ENCODE measurements at places on chromosomes 11 and 22. TPM values are rescaled to one million over a fixed set of nuclear protein-coding genes. Genes with fewer than 3 reads are reported as not detected.

- no peak for DNase-seq
- H3K4me3 ChIP-seq, result no peak overlapping the region
- H3K4me1 ChIP-seq, result peaks cover 8% of the 10 kb centered on the region
These were observed 38.7 kb upstream of the CTTN start for GRCh38 chr11:70359451-70360205.

GRCh38 chr11:113954235-113954634 is 20.7 kb upstream of the HTR3A start:
- no peak overlapping the region for H3K27ac ChIP-seq
- H3K4me3 ChIP-seq, result no peak overlapping the region
- H3K4me1 ChIP-seq, result no peaks in the 10 kb centered on the region
- H3K27me3 ChIP-seq, result peaks cover 3% of the 10 kb centered on the region
- H3K36me3 ChIP-seq, result no peaks in the 10 kb centered on the region
- no peak for DNase-seq

The PTPN5 gene
- polyA plus RNA-seq, result not detected

DNA sequence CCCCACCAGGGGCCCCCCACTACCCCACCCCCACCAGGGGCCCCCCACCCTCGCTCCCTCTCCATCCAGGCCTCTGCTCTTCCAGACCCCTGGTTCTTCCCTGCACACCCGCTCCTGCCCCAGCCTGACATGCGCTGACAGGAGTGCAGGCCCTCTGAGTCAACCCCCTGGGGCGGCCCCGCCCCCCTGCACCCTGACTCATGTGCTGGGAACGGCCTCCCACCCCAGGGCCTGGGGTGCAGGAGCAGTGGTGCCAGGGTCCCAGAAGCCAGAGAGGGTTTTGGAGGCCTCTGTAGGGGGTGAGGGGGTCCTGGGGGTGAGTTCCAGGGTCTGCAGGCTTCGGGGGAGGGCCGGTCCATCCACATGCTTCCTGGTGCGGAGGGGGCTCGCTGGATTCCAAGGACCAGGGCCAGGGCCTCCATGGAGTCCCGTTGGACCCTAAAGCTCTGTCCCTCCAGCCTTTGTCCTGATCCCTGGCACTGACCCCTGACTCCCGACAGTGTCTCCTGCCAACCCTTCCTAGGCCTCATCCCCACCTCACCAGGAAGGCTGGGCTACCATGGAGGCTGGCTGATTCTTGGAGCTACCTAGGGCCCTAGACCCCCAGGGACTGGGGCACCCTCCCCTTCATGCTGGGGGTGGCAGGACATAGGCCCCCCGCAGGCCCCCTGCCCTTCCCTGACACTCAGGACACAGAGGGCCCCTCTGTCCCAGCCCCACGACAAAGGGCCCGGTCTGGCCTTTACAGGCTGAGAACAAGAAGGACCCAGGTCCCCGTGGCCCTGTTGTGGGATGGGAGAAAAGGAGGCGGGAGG is 583 bp upstream of the PKP3 start:
- H3K27ac ChIP-seq, result peak overlapping the region; percentile 76
- peaks cover 4% of the 10 kb centered on the region for H3K4me1 ChIP-seq
- H3K27me3 ChIP-seq, result no peaks in the 10 kb centered on the region
- no peak overlapping the region for H3K4me3 ChIP-seq
- H3K36me3 ChIP-seq, result no peaks in the 10 kb centered on the region

The TBX1 gene
- not detected for polyA plus RNA-seq

DNA sequence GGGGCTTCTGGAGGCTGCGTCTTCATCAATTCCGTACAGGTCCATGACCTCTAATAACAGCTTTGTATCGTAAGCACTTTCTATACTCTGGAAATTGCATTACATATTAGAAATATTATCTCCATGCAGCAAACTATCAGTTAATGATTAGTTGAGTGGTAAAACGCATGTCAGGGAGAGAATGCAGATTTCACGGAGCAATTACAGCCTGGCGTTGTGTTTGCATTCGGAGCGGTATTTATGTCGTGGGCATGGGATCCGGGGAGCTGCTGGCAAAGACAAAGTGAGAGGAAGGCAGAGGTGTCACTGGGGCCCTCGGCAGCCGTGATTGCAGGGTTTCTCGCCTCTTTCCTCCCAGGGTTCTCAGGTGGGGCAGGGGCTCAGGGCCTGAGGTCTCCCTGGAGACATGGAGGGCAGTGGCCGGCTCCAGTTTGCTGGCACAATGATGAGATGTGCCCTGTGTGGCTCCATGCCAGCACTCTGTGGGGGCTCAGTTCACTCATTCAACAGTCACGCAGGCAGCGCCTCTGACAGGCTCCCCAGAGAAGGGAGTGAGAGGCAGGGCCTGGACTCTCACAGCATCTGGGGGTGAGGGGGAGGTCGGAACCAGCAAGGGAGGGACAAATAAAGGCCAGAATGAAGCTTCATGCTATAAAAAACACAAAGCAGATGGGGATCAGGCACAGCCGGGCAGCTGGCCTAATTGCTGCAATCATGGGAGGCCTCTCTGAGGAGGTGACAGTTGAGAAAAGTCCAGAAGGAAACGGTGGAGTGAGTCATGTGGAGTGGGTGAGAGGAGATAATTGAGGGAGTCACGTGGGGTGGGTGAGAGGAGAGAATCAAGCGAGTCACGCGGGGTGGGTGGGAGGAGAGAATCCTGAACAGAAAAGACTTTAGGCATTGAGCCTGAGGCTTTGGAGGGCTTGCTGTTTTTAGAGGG is 1002.7 kb downstream of the BRD1 start:
- no peaks in the 10 kb centered on the region for H3K36me3 ChIP-seq
- no peaks in the 10 kb centered on the region for H3K27me3 ChIP-seq
- no peaks in the 10 kb centered on the region for H3K4me1 ChIP-seq
- H3K4me3 ChIP-seq, result no peak overlapping the region
- H3K27ac ChIP-seq, result no peak overlapping the region

The SNU13 gene
- polyA plus RNA-seq, result 270 TPM

- H3K36me3 ChIP-seq, result no peaks in the 10 kb centered on the region
- no peak for DNase-seq
- H3K27me3 ChIP-seq, result no peaks in the 10 kb centered on the region
- no peak overlapping the region for H3K27ac ChIP-seq
These were observed 6.0 kb upstream of the SCGB2A2 start for GRCh38 chr11:62264004-62264403.

The MYEOV gene
- polyA plus RNA-seq, result not detected

The TBRG1 gene
- polyA plus RNA-seq, result 36.3 TPM

- no peak for DNase-seq
- H3K27ac ChIP-seq, result no peak overlapping the region
- H3K27me3 ChIP-seq, result no peaks in the 10 kb centered on the region
- H3K4me3 ChIP-seq, result no peak overlapping the region
These were observed 41.3 kb upstream of the CXCR5 start for GRCh38 chr11:118842369-118842768.

The HMGXB4 gene
- 13.7 TPM for polyA plus RNA-seq

The ZNF280B gene
- 2.9 TPM for polyA plus RNA-seq

- no peaks in the 10 kb centered on the region for H3K27me3 ChIP-seq
- H3K4me1 ChIP-seq, result no peaks in the 10 kb centered on the region
- DNase-seq, result no peak
- H3K4me3 ChIP-seq, result no peak overlapping the region
These were observed 29.5 kb upstream of the SHANK2 start for GRCh38 chr11:71281831-71282230.

The CNGA4 gene
- polyA plus RNA-seq, result not detected

DNA sequence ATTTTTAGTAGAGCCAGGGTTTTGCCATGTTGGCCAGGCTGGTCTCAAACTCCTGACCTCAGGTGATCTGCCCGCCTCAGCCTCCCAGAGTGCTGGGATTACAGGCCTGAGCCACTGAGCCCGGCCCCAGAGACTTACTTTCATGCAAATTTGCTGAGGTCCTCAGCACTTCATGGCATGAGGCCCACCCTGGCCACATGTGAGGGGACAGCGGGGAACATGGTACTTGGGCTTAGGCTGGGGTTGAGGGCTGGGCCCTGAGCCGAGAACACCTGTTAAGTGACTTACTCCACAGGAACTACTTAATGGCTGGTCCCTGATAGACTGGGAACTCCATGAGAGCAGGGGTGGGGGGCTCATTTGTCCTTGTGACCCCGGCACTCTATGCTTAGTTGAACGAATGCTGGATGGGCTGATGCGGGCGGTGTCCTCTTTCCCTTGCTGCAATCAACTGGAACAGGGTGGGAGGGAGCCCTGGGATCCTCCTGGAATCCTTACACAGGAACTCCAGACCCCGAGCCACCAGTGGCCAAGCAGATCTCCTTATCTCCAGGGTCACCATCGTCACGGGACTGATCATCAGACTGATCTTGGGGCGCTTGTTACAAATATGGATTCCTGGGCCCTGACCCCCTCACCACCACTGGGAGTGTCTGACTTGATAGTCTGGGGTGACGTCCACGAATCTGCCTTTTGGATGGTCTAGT is 1.0 kb downstream of the VSIG10L2 start:
- no peak overlapping the region for H3K27ac ChIP-seq
- H3K36me3 ChIP-seq, result no peaks in the 10 kb centered on the region

- H3K36me3 ChIP-seq, result no peaks in the 10 kb centered on the region
- no peak for DNase-seq
- no peak overlapping the region for H3K4me3 ChIP-seq
- no peaks in the 10 kb centered on the region for H3K4me1 ChIP-seq
- H3K27ac ChIP-seq, result no peak overlapping the region
These were observed 59.6 kb downstream of the FLRT1 start for GRCh38 chr11:64095273-64095817.

The KIAA0930 gene
- polyA plus RNA-seq, result 2.7 TPM

- H3K4me3 ChIP-seq, result no peak overlapping the region
- no peak for DNase-seq
- no peaks in the 10 kb centered on the region for H3K36me3 ChIP-seq
- H3K27me3 ChIP-seq, result no peaks in the 10 kb centered on the region
- no peaks in the 10 kb centered on the region for H3K4me1 ChIP-seq
These were observed 97.1 kb upstream of the CARD18 start for GRCh38 chr11:105236664-105237063.

DNA sequence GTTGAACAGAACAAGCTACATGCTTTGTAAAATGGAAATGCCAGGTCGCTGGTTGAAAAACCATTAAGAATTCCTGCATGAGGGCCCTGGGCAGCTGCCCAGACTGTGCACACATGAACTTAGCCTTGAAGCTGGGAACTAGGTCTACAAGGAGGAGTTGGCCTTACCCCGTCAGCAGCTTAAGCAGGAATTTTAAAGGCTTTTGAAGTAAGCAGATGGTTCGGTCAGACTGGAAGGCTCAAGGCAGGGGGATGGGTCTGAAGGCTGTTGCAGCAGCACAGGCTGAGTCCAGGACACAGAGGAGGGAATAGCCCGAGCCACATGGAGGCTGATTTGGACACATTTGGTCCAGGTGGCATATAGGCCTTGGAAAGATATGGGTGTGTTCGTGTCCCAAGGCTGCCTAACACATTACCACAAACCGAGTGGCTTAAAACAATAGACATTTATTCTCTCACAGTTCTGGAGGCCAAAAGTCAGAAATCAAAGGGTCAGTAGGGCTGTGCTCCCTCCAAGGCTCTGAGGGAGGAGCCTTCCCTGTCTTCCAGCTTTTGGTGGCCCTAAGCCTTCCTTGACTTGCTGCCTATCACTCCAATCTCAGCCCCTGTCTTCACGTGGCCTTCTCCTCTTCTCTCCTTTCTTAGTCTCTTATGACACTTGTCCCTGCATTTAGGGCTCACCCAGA is 11.6 kb downstream of the LIF start:
- no peaks in the 10 kb centered on the region for H3K27me3 ChIP-seq
- no peaks in the 10 kb centered on the region for H3K4me1 ChIP-seq
- no peaks in the 10 kb centered on the region for H3K36me3 ChIP-seq

The OR52A1 gene
- polyA plus RNA-seq, result not detected

DNA sequence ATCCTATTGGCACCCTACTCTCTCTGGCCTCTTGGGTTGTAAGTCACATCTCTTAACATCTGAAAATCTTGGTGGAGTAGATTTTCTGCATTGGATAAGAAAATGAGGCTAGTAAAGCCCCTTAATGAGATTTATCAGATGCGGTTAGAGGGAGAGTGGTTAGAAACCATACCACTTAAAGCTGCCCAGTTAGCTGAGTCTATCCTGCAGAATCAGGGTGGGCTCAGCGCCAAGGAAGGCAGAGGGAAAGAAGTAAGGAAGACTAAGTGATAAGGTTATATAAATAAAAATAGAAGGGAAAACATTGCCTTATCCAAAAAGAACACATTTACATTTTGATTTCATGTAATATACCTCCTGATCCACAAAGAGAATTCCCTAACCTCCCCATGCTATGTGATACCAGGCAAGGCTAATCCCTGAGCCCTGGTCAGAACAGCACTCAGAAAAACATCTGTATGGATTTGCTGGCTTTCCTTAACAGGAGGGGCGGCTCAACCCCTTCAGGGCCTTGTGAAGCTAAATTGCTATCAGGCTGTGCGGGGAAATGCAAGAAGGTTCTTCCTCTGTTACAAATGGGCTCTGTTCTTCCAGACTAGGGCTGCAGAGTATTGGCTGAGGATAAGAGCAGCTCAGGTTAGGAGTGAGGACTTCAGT is 101.7 kb downstream of the SNX19 start:
- H3K36me3 ChIP-seq, result no peaks in the 10 kb centered on the region
- no peaks in the 10 kb centered on the region for H3K4me1 ChIP-seq
- H3K27me3 ChIP-seq, result no peaks in the 10 kb centered on the region
- no peak overlapping the region for H3K4me3 ChIP-seq
- H3K27ac ChIP-seq, result no peak overlapping the region

- DNase-seq, result no peak
- H3K4me3 ChIP-seq, result no peak overlapping the region
- H3K36me3 ChIP-seq, result no peaks in the 10 kb centered on the region
- H3K27me3 ChIP-seq, result no peaks in the 10 kb centered on the region
These were observed 53.7 kb downstream of the PARVA start for GRCh38 chr11:12430954-12431595.

- H3K27ac ChIP-seq, result no peak overlapping the region
- no peak overlapping the region for H3K4me3 ChIP-seq
- H3K4me1 ChIP-seq, result peaks cover 17% of the 10 kb centered on the region
- no peaks in the 10 kb centered on the region for H3K36me3 ChIP-seq
These were observed 144.7 kb downstream of the ENTHD1 start for GRCh38 chr22:39748877-39749276.

Data from CD8-positive, alpha-beta memory T cell (primary cell).